ENCODE measurements at places on chromosomes 7 and 10.

- DNase-seq, result no peak
Measured at GRCh38 chr10:124748953-124749645, 4.9 kb upstream of the FAM53B start.

DNA sequence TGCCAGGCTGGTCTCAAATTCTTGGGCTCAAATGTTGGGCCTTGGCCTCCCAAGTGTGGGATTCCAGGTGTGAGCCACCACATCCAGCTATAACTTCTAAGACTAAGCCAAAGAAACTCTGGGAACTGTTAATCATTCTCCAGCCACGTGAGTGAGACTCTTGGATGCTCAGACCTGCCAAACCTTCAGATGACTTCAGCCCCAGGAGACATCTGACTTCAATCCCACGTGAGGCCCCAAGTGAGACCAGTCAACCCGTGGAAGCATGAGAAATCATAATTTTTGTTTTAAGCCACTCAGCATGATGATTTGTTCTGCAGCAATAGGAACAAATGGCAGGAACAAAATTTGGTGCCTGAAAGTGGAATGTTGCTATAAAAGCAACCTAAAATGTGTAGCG lies 4.3 kb upstream of the PCBD1 start:
- DNase-seq, result no peak

GRCh38 chr10:70736525-70736924 lies 48.7 kb downstream of the TBATA start:
- DNase-seq, result no peak

GRCh38 chr7:93150200-93150835 lies 2.1 kb upstream of the SAMD9L start:
- no peak for DNase-seq

GRCh38 chr10:43278216-43278615 lies 11.4 kb upstream of the RASGEF1A start:
- no peak for DNase-seq

GRCh38 chr10:6722616-6723004 lies 142.5 kb upstream of the PRKCQ start:
- no peak for DNase-seq

GRCh38 chr10:131923038-131923756 lies 22.4 kb downstream of the PPP2R2D start:
- DNase-seq, result no peak

DNA sequence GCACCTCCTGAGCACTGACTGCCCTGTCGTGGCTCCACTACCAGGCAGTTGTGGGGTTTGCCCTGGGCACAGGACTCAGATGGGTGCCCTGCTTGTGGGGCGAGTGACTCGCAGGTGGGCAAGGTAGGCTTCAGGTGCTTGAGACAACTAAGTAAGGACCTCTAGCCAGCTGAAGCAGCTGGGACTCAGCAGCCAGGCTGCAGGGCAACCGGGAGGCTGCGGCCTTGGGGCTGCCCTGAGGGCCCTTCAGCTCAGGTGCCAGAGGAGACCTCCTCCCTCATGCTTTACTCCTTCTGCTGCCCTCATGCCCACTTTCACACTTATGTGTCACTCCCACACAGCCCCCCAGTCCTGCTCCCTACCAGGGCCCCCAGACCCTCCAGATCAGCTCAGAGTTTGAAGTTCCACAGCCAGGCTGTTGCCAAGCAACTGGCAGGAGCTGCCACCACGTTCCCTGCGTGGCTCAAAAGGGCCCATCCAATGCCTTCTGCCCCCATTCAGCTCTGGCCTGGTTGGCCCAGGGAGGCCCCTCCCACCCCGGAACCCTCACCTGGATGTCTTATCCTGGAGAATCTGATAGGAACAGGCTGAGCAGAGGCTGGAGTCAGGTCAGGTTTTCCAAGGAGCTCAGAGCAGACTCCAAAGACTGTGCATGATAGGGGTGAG lies 10.0 kb downstream of the TLX1 start:
- DNase-seq, result no peak

All from HS-27A (cell line).